Sciatic nerve (tissue), 2 donors: ENCODE measurements at places on chromosomes 13 and 19. TPM values are rescaled to one million over a fixed set of nuclear protein-coding genes. Genes with fewer than 3 reads are reported as not detected.

GRCh38 chr13:51707461-51707860 is 96.5 kb downstream of the DHRS12 start:
- no peak for DNase-seq

GRCh38 chr13:34162544-34162933 is 344.6 kb downstream of the RFC3 start:
- DNase-seq = no peak

- DNase-seq = no peak
These were observed 542.3 kb upstream of the ATXN8OS start for GRCh38 chr13:69565334-69565733.

The MUC16 gene
- total RNA-seq = 1.3 TPM

The GNG8 gene
- not detected for total RNA-seq

The KCNN4 gene
- 3.0 TPM for total RNA-seq
